Psoas muscle (tissue), 8 donors: ENCODE measurements at places on chromosomes 16 and 17.

DNA sequence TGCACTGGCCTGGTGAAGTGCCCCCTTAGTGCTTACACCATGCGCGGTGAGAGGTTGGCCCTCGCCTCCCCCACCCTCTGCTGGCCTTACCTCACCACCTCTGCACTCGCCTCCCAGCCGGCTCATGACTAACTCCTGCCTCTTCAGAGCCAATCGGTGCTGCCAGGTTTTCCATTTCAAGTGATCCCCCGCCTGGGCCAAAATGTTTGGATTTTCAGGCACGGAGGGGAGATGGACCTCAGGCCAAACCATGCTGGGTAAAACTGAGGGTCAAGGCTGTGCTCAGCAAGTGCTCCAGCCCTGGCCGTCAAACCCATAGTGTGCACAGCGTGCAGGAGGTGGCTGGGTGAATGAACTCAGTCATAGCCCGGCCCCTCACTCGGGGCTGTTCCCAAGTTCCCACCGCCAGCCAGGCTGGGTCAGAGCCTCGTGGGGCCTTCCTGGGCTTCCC lies 175.4 kb downstream of the SEC14L1 start:
- peak; percentile 72 for DNase-seq

DNA sequence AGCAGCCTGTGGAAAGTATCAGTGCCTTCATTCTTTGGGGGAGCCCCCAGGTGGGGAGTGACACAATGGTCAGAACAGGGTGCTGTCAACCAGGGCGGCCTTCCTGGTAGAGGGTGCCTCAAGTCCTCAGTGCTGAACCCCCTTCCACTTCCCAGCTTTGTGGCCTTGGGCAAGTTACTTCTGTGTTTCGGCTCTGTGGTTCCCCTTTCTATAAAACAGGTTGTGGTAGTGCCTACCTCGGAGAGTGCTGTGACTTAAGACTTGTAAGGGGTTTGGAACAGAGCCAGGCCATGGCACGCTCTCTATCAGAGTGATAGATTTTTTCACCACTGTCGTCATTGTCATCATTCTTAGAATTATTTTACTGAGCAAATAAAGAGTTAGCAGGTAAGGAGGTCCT lies 141.1 kb downstream of the CCDC182 start:
- no peak for DNase-seq

DNA sequence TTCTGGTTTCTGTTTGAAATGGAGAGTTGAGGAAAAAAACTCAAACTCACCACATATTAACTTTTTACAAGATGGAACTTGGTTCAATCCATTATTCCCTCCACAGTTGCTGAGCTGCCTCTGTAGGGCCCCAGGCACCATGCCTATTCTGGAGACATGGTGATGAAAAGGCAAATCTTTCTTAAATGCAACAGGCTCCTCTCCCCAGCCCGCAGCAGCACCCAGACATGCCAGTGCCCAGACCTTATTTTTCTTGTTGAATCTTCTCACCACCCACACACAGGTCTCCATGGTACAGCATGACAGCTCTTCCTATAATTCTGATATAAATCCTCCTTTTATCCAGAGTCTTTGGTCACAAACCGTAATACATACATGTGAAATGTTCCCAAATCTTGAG lies 7.6 kb downstream of the CYTH1 start:
- no peak for DNase-seq

DNA sequence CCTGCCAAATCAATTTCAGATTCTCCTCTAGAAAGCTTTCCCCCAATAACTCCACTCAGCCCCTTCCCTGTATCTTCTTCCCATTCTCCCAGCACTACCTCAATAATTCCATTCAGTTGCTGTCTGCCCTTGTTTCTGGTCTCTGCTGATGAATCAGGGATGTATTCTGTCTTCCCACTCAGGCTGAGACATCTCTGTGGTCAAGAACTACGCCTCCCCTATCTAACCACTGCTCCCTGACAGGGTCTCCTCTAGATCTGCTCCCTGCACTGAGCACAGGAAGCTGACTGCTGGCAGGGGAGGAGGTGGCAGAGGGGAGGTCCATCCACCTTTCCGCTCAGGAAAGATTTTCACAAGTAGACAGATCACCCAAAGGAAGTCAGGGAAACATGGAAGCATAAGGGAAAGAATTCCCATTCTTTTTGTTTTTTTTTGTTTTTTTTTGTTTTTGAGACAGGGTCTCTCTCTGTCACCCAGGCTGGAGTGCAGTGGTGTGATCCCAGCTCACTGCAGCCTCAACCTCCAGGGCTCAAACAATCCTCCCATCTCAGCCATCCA lies 16.9 kb upstream of the SP2 start:
- DNase-seq: no peak

GRCh38 chr17:63270610-63271009 lies 175.5 kb downstream of the CYB561 start:
- no peak for DNase-seq

DNA sequence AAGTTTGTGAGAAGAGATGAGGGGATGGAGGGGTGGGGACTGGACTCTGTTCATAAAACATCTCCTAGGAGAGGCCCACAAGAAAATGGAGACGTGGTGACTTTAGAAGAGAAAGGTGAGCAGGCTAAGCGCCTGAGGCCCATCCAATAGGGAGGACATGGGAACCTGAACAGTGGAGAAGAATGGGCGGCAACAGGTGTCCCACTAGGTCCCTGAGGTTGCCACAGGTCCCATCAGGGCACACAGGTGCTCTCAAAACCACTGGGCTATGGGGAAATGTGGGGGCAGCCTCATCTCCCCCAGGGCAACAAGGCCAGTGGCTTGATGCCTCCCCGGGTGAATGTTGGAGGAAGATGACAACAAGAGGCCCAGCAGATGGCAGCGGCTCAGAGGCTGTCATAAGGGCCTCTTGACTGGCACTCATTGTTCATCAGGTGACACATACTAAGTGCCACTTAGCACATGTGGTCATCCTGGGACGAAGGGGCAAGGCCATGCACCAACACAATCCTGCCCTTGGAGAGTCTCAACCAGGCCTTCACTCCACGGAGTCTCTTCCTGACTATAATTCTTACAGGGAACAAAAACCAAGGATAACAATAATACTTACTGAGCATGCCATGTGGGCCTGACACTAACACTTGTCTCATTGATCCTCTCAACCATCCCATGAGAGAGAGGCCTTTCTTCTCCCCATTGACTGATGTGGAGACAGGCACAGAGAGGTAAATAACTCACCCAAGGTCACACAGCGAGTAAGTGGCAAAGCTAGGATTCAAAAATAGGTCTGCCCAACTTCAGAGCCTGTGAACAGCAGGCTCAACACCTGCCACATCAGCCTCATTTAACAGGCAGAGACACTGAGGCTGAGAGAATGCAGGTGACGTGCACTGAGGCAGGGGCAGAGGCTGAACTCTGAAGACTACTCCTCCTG lies 38.0 kb downstream of the CUEDC1 start:
- DNase-seq: no peak

- peak; percentile 78 for DNase-seq
These were observed 120.2 kb downstream of the METRNL start for GRCh38 chr17:83199500-83200201.
